ENCODE measurements at places on chromosomes 16 and 17. TPM values are rescaled to one million over a fixed set of nuclear protein-coding genes. Genes with fewer than 3 reads are reported as not detected.

DNA sequence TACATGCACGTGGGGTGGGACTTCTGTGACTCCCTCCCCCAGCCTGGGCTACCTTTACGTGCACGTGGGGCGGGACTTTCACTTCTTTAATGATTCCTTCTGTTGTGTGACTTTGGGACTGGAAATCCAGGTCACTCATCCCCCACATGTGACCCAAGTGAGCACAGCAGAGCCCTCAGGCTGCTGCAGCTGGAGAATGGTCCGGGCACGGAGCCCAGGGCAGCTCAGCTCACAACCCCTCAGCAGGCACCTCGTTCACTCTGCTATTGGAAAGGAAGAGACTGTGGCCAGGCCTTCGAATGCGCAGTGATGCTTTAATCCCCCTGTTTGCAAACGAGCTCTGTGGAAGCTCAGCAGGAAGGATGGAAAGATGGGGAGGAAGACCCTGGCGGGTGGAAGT lies 14.7 kb downstream of the DBNDD1 start:
- no peak for DNase-seq

ABCA9 gene
- 9.9 TPM for total RNA-seq

EVPLL gene
- total RNA-seq = 15.6 TPM

EVI2B gene
- 5.6 TPM for total RNA-seq

- DNase-seq = no peak
These were observed 251.4 kb downstream of the SOX9 start for GRCh38 chr17:72372185-72372584.

DNA sequence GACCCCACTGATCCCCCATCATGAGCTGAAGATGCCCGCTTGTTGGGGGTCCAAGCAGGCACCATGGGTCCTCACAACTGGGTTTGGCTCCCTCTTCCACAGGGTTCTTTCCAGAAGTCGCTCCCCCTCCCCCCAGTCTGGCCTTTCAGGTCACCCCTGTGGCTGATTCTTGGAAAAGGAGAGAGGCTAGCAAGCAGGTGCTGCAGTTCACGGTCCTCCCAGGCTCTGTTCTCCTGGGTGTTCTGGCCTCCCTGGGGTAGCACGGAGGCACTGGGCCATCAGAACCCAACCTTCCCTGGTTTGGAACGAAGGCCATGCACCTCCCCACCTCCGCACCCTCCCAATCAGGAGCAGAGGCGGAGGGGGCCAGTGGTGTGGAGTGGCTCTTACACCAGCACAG lies 18.9 kb downstream of the CACNA1G start:
- DNase-seq = no peak

CHTF8 gene
- 76.9 TPM for total RNA-seq
